Hematopoietic multipotent progenitor cell (in vitro differentiated cells): ENCODE measurements at places on chromosomes 16 and 17.

DNA sequence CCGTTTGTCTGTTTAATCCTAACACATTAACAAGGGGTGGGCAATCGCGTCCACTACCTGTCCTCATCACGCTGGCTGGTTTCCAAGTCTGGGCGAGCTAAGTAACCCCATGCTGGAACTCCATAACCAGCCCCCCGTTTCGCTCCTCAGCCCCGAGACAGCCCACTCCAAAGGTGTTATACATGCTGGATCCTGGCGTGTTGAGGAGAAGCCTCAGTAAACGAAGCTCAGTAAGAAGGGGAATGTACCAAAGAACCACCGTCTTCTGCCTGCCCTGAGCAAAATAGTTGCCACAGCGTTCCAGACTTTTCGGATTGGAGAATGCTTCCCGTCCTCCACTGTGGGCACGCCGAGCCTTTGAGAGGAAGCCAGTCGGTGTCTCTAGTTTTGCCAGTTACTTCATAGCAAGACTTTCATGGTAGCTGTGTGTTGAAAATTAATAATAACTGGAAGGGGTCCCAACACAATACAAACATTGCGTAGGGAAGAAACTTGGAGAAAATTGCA is 16.1 kb upstream of the C17orf78 start:
- no peak for DNase-seq

DNA sequence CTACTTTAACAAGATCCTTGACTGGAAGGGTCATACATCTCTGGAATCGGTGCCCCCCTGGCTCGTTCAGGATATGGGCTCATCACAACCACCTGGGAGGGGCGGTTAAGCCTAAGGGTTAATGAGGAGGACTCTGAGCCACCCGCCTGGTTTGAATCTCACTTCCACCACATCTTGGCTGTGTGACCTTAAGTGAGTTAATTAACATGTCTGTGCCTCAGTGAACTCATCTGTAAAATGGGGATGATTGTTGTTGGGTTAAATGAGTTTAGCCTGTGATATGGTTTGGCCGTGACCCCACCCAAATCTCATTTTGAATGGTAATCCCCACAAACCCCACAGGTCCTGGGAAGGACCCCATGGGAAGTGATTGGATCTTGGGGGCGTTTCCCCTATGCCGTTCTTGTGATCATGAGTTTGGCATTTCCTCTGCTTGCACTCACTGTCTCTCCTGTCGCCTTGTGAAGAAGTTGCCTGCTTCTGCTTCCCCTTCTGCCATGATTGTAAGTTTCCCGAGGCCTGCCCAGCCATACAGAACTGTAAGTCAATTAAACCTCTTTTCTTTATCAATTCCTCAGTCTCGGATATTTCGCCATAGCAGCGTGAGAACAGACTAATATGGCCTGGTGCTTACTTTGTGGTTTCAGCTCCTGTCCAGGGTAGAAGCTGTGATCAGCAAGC is 214.0 kb upstream of the CIBAR2 start:
- DNase-seq, result peak; percentile 41

GRCh38 chr17:49021095-49021767 is 24.0 kb downstream of the IGF2BP1 start:
- no peak for DNase-seq

- DNase-seq, result peak; percentile 43
Measured at GRCh38 chr16:88570691-88571092, 489 bp downstream of the ZC3H18 start.

- DNase-seq, result peak; percentile 61
Measured at GRCh38 chr16:13036600-13036999, 135.2 kb downstream of the SHISA9 start.

- no peak for DNase-seq
Measured at GRCh38 chr17:7987112-7987893, 15.1 kb upstream of the GUCY2D start.

DNA sequence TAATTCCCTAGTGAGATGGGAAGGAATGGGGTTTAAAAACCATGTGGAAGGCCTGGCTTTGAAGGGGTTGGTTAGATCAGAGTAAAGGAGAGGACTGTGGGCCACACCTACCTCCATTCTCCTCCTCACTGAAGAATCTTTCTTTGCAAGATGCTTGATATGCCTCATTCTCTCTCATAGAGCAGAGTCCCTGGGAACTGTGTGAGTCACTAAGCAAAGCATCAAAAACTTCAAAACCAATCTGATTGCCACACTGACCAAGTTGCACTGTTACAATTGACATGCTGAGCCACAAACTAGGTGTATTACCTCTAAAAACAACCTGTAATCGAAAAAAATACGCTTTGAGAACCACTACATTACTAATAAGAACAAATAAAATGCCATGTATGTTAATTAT is 2.0 kb downstream of the TUBD1 start:
- no peak for DNase-seq

DNA sequence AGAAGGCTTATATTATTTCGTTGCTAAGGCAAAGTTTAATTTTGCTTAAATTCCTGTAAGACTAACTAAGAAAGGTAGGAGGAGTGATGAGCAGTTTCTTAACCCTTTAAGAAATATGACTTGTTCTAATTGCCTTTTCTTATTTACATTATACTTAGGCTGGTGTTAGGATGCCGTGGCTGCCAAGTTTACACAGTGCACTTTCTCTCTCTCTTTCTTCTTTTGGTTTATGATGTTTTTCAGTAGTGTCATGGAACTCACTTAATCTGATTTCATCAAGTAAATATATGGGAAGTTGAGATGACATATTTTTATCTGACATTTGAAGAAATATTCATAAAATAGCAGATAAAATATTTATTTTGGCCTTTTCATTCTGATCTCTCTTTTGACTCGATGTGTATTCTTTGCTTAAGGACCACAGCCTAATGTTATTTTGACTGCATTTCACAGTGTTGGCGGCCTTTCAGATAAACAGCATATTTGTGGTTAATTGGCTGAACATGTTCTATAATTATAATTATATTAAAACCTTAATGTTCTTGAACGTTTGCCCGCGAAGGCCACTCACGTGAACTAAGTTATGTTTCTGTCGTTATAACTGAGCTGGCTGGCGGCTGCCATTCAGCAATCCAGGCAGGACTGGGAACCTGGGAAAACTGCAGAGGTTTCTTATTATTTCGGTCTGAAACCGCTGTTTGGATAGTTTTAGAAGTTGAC is 191.6 kb downstream of the WWOX start:
- no peak for DNase-seq

- no peak for DNase-seq
Measured at GRCh38 chr16:14097182-14097959, 26.3 kb downstream of the MRTFB start.

- no peak for DNase-seq
Measured at GRCh38 chr17:73343739-73344454, 32.1 kb upstream of the CDC42EP4 start.

DNA sequence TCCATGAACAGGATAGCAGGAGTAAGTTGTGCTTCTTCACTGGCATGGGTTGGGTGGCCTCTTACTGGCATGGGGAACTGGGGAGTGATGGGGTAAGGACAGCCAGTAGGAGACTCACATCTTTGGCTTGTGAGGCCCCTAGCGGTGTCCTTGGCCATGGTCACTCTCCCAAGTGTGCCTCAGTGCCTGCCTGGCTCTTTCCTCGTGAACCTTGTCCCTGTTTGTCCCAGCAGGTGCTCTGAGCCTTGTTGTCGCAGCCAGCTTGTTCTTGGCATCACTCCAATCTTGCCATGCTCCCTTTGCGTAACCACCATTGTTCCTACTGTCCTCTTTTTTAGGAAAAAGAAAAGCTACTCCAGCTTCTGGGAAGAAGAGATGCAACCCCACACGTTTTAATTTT is 53.6 kb upstream of the SDK2 start:
- DNase-seq, result no peak

- DNase-seq, result no peak
Measured at GRCh38 chr16:70801611-70802010, 653 bp upstream of the VAC14 start.

DNA sequence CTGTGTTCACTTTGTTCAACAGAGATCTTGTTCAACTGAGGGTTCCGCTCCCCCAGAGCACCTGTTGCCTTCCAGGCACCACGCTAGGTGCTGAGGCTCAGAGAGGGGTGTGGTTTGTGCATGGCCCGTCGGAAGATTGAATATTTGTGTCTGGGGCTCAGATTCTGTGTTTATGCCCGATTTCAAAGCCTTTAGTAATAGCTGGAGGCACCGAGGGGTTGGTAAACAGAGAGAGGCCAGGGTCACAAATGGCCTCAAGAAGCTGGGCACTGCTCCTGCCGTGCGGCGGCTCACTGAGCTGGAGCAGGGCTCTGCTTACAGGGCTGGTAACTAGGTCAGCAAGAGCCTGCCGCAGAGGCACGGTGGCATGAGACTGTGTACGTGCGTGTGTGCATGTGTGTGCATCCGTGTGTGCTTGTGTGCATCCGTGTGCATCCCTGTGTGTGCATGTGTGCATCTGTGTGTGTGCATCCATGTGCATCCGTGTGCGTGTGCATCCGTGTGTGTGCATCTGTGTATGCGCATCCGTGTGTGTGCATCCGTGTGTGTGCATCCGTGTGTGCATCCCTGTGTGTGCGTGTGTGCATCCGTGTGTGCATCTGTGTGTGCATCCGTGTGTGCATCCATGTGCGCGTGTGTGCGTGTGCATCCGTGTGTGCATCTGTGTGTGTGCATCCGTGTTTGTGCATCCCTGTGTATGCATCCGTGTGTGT is 5.4 kb downstream of the ITGAE start:
- no peak for DNase-seq

DNA sequence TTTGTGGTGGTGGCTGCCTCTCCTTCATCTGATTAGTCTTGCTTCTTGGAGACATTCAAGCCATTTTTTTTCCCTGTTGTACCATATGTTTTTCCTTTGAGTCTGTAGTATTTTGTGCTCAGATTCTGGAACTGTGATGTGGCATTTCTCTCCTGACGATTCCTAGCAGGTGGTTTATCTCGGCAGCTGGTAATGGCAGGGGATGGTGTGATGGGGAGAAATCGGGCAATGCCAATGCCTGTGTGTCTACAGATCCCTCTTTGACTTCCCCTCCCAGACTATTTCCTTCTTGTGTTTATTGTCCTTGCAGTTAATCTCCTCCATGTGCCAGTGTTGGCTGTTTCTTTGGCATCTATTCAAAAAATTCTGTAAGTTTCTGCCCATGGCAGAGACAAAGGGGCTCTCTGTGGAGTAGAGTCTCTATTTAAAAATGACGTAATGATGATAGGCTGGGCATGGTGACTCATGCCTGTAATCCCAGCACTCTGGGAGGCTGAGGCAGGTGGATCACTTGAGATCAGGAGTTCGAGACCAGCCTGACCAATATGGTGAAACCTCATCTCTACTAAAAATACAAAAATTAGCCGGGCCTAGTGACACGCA is 90.2 kb upstream of the ERCC4 start:
- DNase-seq, result no peak

GRCh38 chr16:69384974-69385373 is 833 bp downstream of the TERF2 start:
- DNase-seq, result no peak

- no peak for DNase-seq
Measured at GRCh38 chr17:45847747-45848146, 3.1 kb downstream of the SPPL2C start.

DNA sequence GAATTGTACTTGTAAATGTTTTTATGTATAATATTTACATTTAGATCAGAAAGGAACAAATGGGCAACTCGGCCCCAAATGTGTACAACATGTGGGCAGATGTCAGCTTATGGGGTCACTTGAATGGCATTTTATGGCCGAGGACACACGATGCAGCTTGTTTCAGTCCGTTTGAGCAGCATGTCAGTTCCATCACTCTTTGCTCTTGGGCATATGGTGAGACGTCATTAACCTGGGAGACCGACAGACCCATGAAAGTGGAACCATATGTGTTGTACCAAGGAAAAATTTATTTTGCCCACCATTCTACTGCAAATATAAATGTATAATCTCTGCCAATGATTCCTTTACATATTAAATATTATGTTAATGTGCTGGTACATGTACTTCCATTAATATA is 561.9 kb upstream of the SOX9 start:
- DNase-seq, result no peak

- no peak for DNase-seq
Measured at GRCh38 chr17:14875557-14876412, 389.3 kb downstream of the PMP22 start.

DNA sequence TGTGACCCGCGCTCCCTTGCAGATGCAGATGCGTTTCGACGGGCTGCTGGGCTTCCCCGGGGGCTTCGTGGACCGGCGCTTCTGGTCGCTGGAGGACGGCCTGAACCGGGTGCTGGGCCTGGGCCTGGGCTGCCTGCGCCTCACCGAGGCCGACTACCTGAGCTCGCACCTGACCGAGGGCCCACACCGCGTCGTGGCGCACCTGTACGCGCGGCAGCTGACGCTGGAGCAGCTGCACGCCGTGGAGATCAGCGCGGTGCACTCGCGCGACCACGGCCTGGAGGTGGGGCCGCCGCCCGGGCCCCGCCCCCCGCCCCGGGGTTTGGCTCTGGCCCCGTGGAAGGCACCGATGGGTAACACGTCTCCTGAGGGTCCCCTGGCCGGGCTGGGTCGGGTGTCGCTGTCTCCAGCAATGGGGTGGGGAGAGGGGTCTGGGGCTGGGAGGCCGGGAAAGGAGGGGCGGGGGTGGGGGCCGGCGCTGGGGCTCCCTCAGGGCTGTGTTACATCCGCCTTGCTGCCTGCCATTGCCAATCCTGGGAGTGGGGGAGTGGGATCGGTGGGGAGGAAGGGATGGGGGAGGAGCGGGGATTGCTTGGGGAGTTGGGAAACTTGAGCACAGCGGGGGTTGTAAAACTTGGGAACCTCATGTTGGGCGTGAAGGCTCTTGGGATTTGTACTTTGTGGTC is 737 bp downstream of the NUDT16L1 start:
- DNase-seq, result peak; percentile 31

DNA sequence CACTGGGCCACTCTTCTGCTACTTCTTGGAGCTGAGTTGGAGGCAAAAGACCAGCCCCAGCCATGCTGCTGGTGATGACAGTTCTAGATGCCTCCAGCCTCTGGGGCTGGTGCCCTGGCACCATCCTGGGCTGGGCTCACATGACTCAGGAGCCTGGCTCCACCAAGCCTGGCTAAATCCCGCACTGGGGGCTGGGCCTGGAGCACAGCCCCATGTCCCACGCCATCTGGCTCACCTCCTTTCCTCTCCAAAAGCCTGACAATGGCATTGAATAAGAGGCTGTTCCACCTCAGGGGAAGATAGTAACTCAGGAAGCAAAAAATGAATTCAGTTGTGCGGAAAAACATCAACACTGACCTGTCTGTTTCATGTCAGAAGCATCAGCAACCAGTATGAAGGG is 45.1 kb upstream of the MTSS2 start:
- no peak for DNase-seq

- no peak for DNase-seq
Measured at GRCh38 chr16:81904320-81904719, 107.0 kb downstream of the SDR42E1 start.
